Fibroblast of skin of right biceps (primary cell): ENCODE measurements at places on chromosomes 2 and 18.

- peak; percentile 87 for DNase-seq
Measured at GRCh38 chr2:28665041-28665704, 86.5 kb upstream of the PPP1CB start.

- peak; percentile 51 for DNase-seq
Measured at GRCh38 chr2:188114014-188114413, 177.7 kb upstream of the GULP1 start.

DNA sequence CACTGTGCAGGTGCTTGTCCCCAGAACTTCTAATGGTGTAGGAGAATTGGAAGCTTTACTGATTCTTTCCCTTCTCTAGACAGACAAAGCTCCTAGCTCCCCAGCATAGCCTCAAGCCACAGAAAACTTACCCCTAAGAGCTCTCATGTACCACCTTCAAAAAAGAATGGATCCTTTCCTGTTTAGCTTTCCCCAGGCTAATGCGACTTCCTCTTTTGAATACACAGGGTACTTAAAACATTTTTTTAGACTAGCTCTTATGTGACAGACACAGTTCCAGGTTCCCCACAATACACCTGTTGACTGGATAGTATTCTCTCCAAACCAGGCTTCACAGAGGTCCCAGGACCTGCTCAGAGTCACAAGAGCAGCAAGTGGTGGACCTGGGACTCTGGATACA lies 8.3 kb downstream of the CTAGE1 start:
- no peak for DNase-seq

DNA sequence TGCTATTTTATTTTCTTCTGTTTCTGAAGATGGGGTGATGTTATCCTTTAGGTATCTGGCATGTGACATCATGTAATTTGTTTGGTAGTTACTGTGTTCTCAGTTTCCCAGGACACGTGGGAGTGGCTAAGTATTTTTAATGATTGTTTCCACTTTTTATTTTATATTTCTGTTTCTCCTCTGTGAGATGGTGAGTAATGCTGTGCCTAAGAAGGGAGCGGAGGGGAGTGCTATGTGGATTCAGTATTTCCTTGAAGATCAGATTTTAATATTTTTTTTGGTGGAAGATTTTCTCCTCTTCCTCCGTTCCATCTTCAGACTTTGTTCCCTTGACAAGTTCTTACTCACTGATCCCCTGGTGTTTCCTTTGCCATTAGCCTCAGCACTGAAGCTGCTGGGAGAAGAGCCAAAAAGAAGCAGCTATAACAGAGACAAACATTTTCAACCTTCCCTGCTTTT lies 180.0 kb upstream of the MMADHC start:
- DNase-seq: peak; percentile 68
